NCI-H1417 (cell line): ENCODE measurements at places on chromosomes 2 and 18.
A peak's percentile ranks its signal among the peaks of the same experiment; 100 is the strongest.

DNA sequence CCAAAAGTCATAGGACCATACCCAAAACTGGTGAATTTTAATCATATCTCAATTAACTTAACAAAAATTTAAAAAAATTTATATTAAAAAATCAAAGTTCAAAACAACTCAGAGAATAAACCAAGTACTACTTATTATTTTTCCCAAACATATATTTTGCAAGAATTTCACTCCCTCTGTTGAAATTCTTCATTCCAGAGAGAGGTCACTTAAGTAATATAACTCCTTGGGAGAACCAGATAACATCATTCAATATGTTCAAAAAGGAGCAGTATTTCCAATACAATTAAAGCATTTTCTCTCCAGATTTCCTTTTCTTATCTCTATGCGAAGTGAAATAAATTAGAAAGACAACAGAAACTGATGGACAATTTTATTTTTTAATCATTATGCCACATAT lies 165.9 kb upstream of the RND3 start:
- no peak for DNase-seq

DNA sequence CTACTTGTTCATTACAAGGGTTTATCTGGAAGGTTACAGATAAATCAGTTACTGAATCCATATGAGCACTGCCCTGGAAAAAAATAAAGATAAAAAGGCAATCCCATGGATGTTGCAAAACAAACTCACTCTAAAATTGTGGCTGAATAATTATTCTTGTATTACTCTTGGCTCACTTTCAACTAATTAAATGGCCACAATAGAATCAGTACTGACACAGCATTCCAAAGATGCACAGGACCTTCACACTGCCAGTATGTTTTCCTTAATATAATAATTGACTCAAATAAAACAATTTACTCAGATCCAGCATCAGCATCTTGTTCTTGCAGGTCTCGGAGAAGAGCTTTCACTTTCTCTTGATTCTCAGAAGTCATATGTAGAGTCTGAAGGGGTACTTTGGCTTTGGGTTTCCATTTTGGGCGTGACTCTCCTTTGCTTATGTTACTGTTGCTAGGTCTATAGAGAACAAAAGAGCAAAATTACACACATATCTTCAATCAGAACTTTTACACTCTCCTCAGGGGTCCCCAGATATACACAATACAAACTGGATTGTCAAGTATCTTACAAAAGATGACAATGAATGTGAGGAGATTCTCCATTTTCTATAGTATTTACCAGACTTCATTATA lies 12.6 kb downstream of the DHX57 start:
- no peak for DNase-seq

- no peak for DNase-seq
Observed at GRCh38 chr2:73109431-73110167, 3.1 kb downstream of the RAB11FIP5 start.

DNA sequence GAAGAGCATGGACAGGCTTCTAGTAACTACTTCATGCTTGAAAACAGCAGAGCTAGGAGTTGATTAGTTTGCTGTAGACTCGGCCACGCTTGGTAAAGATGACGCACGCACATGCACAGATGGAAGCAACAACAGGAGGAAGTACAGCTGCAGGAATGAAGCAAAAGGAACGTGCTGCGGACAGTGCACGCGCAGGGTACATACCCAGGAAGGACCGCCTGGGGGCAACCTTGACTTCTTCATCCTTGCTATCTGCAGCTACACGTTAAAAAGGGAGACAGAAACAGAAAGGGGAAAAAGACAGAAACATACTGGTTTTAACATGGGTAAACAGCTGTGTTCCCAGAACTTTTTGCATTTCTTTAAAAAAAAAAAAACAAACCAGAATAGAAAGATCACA lies 17.7 kb downstream of the SLC66A2 start:
- DNase-seq = no peak

DNA sequence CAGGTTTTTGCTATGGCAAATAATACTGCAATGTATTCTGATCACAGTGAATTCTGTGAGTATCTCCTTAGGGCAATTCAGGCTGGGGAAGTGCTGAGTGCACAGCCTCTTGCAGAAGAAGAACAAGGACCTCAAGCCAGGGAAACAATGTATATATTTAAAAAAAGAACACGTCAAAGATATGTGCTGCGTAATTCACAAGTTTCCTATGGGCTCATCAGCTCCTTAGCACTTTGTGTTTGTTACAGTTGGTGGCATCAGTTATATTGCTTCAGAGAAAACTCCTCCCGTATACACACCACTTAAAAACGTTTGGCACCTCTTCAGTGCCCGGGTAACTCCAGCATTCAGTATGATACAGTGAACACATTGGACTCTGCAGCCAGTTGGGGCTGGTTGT lies 16.5 kb upstream of the MARCO start:
- DNase-seq = no peak

- DNase-seq = peak; percentile 59
Observed at GRCh38 chr2:60033325-60033724, 520.1 kb downstream of the BCL11A start.

- DNase-seq = no peak
Observed at GRCh38 chr18:24273596-24273995, 124.0 kb downstream of the OSBPL1A start.

GRCh38 chr2:180056367-180057118 lies 49.4 kb upstream of the CWC22 start:
- DNase-seq = no peak

- no peak for DNase-seq
Observed at GRCh38 chr2:173175222-173175621, 99.6 kb downstream of the MAP3K20 start.

- no peak for DNase-seq
Observed at GRCh38 chr2:15293262-15293937, 267.7 kb downstream of the NBAS start.

DNA sequence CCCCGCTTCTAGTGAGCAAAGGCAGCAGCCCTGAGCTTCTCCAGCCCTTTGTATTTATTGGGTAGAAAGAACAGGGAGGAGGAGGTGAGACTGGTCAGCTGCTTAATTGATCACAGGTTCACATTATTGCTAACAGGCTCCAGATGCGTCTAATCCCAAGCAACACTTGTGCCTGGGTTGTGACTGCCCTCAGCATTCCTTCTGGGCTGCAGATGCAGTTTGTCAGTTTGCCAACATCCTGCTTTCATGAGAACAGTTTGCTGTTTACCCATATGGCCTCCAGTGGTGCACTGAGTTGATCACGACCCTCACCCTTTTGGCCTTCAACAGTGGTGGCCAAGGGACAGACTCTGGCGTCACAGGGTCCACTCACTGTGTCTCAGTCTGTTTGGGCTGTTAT lies 159.5 kb upstream of the ZNF516 start:
- no peak for DNase-seq

- no peak for DNase-seq
Observed at GRCh38 chr2:70964596-70965386, 13.6 kb upstream of the ANKRD53 start.

DNA sequence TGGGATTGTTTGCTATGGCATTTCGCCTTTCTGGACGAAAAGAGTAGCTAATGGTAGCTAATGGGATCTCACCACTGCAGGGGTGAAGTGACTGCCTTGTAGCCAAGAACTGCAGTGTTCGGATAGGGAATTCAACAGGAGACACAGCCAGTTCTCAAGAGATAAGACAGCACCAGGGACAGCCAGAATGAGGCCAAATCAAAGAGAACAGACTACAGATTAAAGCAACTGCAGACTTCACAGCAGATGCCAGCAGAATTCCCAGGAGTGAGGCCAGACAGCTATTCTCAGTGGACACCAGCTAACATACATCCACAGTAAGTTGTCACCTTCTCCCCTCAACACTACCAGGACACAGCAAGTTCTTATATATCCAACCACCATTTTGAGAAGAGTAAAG lies 124.0 kb downstream of the PLA2R1 start:
- DNase-seq = no peak

DNA sequence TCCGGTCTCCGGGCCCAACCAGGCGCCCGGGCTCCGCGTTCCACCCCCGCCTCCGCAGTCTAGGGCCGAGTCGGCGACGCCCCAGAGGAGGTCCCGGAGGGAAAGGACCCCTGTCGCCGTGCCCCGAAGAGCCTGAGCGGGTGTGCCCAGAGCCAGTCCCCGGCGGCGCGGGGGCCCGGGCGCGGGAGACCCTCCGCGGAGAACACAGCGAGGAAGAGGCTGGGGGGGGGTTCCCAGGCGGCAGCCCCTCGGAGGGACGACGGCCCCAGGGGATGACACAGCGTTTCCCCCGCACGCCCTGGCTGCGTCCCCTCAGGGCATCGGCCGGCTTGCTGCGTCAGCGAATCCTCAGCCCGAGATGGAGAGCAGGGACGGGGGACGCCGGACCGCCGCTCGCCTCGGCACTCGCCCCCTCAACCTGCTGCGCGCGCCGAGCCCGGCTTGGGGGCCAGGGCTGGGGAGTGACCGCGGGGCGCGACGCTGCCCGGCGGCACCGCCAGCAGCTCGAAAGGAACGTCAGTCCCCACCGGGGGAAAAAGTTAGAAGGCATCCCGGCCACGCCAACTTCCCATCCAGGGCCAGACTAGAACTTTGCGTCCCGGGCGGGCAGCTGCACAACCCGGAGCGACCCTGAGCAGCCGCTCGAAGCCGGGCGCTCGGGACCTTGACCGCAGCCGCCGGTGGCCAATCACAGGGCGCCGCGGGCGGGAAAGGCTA lies 711 bp downstream of the SFXN5 start:
- peak; percentile 25 for DNase-seq

GRCh38 chr2:64988420-64989125 lies 626 bp upstream of the SLC1A4 start:
- DNase-seq = peak; percentile 95

DNA sequence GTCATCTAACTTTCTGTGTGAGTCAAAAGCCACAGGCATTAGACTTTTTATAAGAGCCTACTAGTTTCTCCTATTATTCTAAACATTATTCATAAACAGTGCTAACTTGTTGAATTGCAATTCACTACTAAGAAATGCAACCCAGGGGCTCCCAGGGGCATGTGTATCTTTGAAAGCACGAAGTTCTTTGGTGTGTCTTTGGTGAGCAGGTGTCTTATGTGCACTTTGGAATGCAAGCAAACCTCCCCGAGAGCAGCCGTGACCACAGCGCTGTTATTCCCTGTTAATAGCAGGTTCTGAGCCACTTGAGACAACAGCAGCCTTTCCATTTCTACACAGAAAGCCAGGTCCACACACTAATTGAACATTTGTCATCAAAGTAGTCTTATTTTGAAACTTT lies 123.5 kb downstream of the PRKRA start:
- DNase-seq = peak; percentile 70

DNA sequence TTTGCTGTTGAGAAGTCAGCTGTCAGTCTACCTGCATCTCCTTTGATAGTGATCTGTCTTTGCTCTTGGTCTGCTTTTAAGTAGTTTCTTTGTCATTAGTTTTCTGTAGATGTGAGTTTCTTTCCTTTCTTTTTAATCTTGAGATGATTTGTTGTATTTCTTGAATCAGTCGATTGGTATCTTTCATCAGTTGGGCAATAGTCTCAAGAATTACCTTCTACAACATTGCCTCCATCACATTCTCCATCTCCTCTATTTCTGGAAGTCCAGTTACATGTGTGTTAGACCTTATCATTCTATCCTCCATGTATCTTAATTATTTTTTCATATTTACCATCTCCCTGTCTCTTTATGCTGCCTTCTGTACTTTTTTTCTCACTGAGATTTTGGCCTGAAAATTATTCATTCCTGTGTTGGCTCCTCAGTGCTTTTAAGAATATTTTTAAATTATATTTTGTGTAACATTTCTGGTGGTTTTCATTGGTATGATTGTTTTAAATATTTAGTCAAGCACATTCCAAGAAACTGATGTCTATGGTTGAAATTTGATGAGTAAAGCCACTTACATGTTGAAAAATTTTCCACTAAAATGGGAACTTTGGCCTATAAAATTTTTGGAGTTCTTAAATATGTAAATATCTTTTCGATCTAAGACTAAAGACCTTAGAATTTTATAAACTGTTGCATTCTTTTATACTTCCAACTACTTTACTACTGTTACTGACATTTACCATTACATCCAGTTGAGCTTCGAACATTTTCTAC lies 239.5 kb upstream of the MGAT5 start:
- no peak for DNase-seq

DNA sequence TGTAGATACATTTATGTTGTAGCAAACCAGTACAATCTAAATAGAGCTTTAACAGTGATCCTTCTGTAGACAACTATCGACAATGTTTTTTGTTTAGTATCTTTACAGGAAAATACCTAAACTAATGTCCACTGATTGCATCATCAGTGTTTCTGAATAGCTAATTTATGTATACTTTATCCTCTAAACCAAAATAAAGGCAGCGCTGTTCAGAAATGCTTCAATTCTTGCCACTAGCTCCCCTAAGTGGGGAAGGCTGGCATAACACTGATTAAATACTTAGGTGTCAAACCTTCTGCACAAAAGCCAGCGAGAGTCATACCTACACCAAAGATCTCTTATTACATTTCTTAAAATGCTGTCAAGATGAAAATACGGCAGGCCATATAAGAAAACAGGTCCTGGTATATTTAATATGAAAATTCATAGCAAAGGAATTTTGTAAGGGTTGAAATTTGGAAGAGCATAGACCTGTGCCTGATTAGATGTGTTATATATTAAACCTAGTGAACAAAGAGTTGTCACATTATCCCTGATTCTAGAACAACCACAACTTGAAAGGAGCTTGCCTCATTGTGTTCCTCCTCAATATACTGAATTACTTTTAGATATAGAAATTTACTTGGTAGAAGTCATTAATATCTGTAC lies 1693.4 kb upstream of the SLC39A10 start:
- DNase-seq = peak; percentile 44

GRCh38 chr18:35236571-35237363 lies 4.1 kb upstream of the ZNF397 start:
- no peak for DNase-seq

GRCh38 chr2:205768815-205769494 lies 86.7 kb downstream of the NRP2 start:
- no peak for DNase-seq

GRCh38 chr2:18349421-18349820 lies 211.0 kb downstream of the RDH14 start:
- DNase-seq = no peak

DNA sequence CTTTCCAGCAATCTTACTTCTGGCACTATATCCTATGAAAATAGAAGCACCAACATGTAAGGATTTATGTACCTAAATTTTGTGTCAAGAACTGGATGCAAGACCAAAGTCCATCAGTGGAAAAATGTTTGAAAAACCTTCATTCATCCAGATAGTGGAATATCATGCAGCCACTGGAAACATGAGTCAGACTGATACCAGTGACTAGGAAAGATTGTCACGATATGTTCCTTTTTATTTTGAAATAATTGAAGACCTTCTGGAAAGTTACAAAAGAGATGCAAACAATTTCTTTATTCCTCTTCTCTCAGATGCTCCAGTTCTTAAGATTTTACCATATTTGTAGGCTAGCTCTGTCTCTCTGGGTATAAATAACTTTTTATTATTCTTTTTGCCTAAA lies 40.5 kb upstream of the IL1R2 start:
- no peak for DNase-seq
